Endodermal cell (in vitro differentiated cells): ENCODE measurements at places on chromosomes 3 and 15. TPM values are rescaled to one million over a fixed set of nuclear protein-coding genes. Genes with fewer than 3 reads are reported as not detected.

DNA sequence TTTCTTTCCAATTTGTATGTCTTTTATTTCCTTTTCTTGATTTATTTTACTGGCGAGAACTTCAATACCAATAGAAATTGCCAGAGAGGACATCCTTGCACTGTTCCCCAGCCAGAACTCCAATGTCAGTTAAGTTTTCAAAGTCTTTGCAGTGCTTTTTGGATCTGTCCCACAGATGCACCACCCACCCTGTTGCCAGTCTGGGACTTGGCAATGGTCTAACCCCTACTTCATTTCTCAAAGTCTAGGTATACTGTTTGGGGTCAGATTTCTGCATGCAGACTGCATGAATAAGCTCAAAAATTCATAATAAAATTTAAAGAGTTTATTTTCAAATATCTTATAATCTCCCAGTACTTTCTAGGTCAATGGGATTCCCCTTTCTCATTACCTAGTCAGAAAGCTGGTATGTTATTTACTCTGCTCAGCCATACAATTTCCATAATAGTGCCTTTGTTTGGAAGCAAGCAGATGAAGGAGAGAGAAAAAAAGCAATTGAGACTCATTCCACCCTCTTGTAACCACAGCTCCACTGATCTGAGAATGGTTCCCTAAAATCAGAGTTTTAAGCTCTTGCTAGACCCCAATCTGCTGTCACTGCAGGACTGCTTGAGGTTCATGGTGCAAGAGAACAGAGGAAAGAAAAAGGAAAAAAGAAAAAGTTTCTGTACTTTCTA lies 125.9 kb upstream of the PLXND1 start:
- H3K27me3 ChIP-seq: no peaks in the 10 kb centered on the region
- no peak overlapping the region for H3K27ac ChIP-seq
- no peak for DNase-seq
- no peak overlapping the region for H3K4me3 ChIP-seq
- H3K36me3 ChIP-seq: peaks cover 9% of the 10 kb centered on the region

DNA sequence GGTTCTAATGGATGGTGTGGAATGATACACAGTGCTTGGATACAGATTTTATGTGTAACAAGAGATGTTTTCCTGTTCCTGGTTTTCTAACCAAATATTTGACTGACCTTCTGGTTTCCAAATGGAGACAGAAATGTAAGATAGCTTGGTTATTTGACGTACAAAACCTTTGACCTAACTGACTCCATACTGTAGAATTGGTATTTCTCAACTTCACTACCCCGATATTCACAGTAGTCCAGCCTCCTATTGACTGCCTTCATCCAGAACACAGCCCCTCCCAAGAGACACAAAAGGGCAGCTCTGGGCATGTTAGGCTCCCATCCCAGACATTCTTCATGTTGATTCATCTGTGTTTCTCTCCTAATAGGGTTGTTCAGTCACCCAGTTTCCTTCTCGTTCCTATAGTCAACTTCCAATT lies 33.4 kb downstream of the MYO1E start:
- no peaks in the 10 kb centered on the region for H3K27me3 ChIP-seq
- no peak overlapping the region for H3K4me3 ChIP-seq
- H3K4me1 ChIP-seq: no peaks in the 10 kb centered on the region

DNA sequence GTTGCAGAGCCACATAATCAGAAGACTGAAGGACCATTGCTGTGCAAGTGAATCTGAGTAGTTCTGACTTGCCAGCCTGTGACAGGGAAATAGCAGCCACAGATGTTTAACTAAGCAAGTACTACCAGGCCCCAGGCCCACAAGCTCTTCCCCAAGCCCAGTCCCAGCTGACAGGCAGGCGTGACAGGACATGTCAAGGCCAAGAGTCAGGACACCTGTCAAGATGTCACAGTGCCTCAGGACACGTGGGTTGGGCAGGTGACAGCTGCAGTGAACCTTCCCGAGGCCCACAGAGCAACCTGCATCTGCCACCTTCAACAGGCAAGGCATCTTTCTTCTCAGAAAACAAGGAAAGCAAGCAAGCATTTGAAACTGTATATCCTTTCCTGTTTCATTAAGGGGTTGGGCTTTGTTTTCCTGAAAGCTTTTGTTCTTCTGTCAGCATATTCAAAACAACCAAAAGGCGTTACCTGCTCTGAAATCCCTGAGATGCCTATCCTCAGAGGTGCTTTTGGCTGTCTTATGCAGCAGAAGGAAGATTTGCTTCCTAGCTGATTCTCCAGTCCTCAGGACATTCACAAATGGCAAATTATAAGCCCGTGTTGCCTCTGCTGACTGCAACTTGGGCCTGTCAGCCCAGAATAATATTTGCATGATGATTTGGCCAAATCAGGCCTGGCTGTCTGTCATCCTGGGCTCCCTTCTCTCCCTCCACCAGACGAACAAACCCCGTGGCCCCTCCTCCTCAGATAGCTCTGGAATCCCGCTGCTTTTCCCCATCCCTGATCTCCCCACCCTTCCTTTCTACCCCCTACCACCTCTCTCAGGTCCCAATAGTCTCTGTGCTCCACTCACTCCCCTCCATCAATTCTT lies 171.8 kb upstream of the WNT5A start:
- no peaks in the 10 kb centered on the region for H3K36me3 ChIP-seq
- no peaks in the 10 kb centered on the region for H3K27me3 ChIP-seq
- DNase-seq: peak; percentile 69

- H3K36me3 ChIP-seq: no peaks in the 10 kb centered on the region
- no peaks in the 10 kb centered on the region for H3K27me3 ChIP-seq
- no peak for DNase-seq
- H3K27ac ChIP-seq: no peak overlapping the region
Measured at GRCh38 chr3:152977366-152977765, 142.4 kb downstream of the P2RY1 start.

Gene CCDC80
- 10.0 to 32.1 TPM (median 31.5 TPM) in 3 replicates for total RNA-seq

DNA sequence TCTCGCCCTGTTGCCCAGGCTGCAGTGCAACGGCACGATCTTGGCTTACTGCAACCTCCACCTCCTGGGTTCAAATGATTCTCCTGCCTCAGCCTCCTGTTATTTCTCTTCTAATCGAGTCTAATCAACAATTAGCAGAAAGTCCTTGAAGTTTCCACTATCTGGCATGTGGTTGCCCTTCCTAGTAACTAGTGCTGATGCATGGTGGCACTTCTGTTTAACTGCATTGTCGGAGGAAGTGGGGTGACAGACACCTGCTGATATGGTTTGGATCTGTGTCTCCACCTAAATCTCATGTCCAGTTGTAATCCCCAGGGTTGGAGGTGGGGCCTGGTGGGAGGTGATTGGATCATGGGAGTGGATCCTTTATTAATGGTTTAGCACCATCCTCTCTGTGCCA lies 9.2 kb downstream of the CRTAP start:
- H3K36me3 ChIP-seq: peaks cover 50% of the 10 kb centered on the region
- H3K27me3 ChIP-seq: no peaks in the 10 kb centered on the region
- H3K4me3 ChIP-seq: no peak overlapping the region

DNA sequence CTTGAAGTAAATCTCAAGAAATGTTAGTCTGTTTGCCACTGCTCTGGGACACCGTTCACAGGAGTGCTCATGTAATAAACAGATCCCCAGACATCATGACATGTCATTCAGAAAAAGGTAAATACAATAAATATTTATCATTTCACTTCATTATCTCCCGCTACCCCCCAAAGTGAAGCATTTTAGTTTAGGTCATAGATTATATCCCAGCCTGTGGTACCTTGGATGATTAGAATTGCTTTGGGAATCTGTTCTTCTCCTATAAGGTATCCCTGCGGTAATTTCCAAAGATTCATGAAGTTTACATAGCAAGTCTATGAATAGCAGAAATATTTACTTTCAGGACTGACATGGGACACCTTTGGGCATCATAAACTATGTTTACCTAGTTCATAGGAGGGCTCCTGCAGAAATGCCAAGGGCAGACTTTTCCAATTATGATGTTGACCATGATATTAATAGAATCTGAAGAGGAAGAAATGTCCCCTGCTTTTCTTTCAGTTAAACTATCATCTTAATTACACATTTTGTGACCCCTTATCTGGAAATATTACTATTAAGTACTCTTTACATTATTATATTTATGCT lies 268.0 kb downstream of the NAALADL2 start:
- no peak overlapping the region for H3K27ac ChIP-seq
- H3K4me1 ChIP-seq: no peaks in the 10 kb centered on the region
- no peak overlapping the region for H3K4me3 ChIP-seq
- no peak for DNase-seq
- H3K36me3 ChIP-seq: no peaks in the 10 kb centered on the region

DNA sequence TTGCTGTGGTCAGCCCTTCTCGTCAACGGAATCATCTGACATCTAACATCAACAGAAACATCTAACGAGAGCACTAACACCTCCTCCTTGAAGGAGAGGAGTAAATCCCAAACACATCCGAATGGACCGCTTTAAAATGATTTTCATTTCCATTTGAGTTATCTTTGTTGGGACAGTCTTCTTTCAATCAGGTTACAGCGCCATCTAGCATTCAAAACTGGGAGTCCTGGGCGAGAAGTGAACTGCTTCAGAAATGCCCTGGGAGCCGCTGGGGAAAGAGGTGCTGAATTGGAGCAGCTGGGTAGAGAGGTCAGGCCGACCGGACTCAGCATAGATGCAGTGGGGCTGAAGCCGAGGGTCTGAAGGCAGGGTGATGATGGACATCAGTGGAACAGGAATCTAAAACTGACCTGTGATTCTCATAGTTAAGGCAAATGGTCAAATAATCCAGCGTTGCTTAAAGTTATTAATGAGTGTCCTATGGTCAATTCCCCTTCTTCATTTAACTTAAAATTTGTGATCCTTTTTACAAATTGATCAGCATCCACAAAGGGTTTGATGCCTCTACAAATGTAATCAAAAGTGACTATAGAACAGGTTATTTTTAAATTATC lies 170.0 kb upstream of the NDN start:
- DNase-seq: peak; percentile 86
- H3K36me3 ChIP-seq: no peaks in the 10 kb centered on the region
- H3K4me3 ChIP-seq: no peak overlapping the region
- no peaks in the 10 kb centered on the region for H3K4me1 ChIP-seq

GRCh38 chr3:114525278-114525677 lies 231.4 kb downstream of the TIGIT start:
- H3K27ac ChIP-seq: no peak overlapping the region
- H3K36me3 ChIP-seq: no peaks in the 10 kb centered on the region
- H3K4me1 ChIP-seq: no peaks in the 10 kb centered on the region
- no peaks in the 10 kb centered on the region for H3K27me3 ChIP-seq
- H3K4me3 ChIP-seq: no peak overlapping the region

GRCh38 chr15:37136666-37137065 lies 36.3 kb upstream of the MEIS2 start:
- no peaks in the 10 kb centered on the region for H3K27me3 ChIP-seq
- no peak overlapping the region for H3K27ac ChIP-seq
- no peak for DNase-seq
- no peaks in the 10 kb centered on the region for H3K36me3 ChIP-seq
- no peak overlapping the region for H3K4me3 ChIP-seq

Gene KLF15
- 20.5 and 20.7 TPM in 2 replicates for total RNA-seq

DNA sequence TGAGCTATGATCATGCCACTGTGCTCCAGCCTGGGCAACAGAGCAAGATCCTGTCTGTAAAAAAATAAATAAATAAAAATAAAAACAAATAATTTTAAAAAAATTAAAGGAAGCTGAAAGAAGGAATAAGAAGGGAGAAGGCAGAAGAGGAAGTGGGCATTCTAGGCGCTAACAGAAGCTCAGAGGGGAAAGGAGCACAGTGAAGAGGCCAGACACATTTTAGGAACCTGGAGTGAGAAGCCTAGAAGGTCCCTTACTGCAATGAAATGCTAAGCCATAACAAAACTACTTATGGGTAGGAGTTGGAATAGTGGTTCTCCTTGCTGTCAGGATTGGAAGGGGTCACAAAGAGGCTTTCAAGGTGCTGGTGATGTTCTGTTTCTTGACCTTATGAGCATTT lies 64.0 kb downstream of the ITGB5 start:
- H3K36me3 ChIP-seq: peaks cover 85% of the 10 kb centered on the region
- no peaks in the 10 kb centered on the region for H3K27me3 ChIP-seq
- H3K27ac ChIP-seq: no peak overlapping the region
- H3K4me3 ChIP-seq: no peak overlapping the region

DNA sequence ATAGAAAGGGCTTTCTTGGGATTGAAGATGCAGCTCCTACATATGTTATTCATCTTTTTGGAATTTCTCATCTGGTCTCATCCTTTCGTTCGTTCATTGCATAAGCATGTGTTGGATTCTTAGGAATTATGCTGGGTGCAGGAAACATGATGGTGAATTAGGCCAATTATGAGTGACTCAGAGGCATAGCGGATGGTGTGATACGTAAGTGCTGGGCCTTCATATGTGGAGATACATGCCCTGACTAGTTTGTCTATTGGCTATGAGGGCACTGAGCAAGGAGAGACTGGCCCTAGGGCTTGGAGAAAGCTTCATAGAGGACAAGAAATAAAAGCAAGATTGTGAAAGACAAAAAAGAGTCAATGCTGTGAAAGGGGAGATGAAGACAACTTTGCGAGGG lies 235.1 kb downstream of the MYRIP start:
- DNase-seq: no peak
- no peak overlapping the region for H3K4me3 ChIP-seq
- H3K36me3 ChIP-seq: no peaks in the 10 kb centered on the region
- H3K27ac ChIP-seq: no peak overlapping the region
- H3K27me3 ChIP-seq: no peaks in the 10 kb centered on the region

GRCh38 chr3:52433328-52433995 lies 11.4 kb downstream of the SEMA3G start:
- no peak overlapping the region for H3K27ac ChIP-seq
- peaks cover 12% of the 10 kb centered on the region for H3K4me1 ChIP-seq
- H3K36me3 ChIP-seq: no peaks in the 10 kb centered on the region
- DNase-seq: peak; percentile 39
- H3K4me3 ChIP-seq: no peak overlapping the region
- no peaks in the 10 kb centered on the region for H3K27me3 ChIP-seq

Gene IMPG2
- 0.07 to 0.21 TPM (median 0.18 TPM) in 3 replicates for total RNA-seq

DNA sequence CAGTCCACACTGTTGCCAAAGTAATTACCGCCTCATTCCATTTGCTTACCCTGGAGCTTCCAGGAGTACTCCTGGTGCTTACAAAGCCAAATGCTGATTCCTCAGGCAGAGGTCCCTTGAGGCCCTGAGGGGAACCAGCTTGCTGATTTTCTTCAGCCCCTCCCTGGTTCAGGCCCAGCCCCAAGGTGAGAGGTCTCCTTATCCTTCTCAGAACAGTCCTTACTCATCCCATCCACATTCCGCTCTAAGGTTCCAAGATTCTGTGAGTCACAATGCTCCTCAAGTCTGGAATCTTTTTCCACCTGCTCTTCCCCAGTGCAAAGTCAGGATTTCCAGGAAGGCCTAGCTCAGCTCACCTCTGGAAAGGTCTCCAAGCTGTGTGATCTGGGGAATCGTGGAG lies 1.8 kb upstream of the ATP10A start:
- H3K27me3 ChIP-seq: peaks cover 59% of the 10 kb centered on the region
- H3K4me1 ChIP-seq: no peaks in the 10 kb centered on the region
- no peak for DNase-seq
- no peaks in the 10 kb centered on the region for H3K36me3 ChIP-seq
- no peak overlapping the region for H3K27ac ChIP-seq

- no peak overlapping the region for H3K4me3 ChIP-seq
- DNase-seq: no peak
- no peak overlapping the region for H3K27ac ChIP-seq
- H3K4me1 ChIP-seq: no peaks in the 10 kb centered on the region
- H3K27me3 ChIP-seq: no peaks in the 10 kb centered on the region
Measured at GRCh38 chr15:96150254-96150653, 180.2 kb upstream of the NR2F2 start.

GRCh38 chr15:33182278-33182905 lies 12.1 kb downstream of the FMN1 start:
- peak; percentile 58 for DNase-seq
- no peaks in the 10 kb centered on the region for H3K36me3 ChIP-seq
- peaks cover 5% of the 10 kb centered on the region for H3K4me1 ChIP-seq
- H3K27ac ChIP-seq: no peak overlapping the region
- H3K27me3 ChIP-seq: no peaks in the 10 kb centered on the region
- H3K4me3 ChIP-seq: no peak overlapping the region
